NCI-H146 (cell line): ENCODE measurements at places on chromosomes 5 and 9.

GRCh38 chr9:14799030-14799429, 76.5 kb upstream of the CER1 start:
- DNase-seq = no peak

DNA sequence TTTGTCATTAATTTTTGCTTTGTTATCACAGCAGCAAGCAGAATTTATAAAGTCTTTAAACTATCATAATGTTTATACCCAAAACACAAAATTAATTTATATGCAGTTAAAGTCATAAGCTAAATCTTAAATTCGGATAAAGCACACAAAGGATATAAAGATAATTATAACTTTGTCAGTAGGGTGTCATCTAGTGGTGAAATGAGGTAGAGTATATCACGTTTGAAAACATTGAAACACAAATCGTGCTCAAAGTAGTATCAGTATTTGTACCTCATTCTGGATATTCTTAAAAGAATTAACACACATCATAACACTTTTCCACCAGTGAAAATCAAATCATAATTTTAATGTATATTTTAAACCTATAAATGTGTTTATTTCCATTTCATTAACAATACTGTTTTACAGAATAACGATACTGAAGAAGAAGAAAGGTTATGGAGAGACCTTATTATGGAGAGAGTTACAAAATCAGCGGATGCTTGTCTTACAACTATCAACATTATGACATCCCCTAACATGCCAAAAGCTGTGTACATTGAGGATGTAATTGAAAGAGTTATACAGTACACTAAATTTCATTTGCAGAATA, 129.5 kb downstream of the NIPBL start:
- no peak for DNase-seq

- peak; percentile 67 for DNase-seq
Observed at GRCh38 chr5:34656001-34656699, at the start of gene RAI14. RAI14 (plus strand) TSS chr5:34656328; CDS start chr5:34686920, 30,592 bp downstream.

- no peak for DNase-seq
Observed at GRCh38 chr9:15352306-15352705, 45.3 kb upstream of the TTC39B start.

DNA sequence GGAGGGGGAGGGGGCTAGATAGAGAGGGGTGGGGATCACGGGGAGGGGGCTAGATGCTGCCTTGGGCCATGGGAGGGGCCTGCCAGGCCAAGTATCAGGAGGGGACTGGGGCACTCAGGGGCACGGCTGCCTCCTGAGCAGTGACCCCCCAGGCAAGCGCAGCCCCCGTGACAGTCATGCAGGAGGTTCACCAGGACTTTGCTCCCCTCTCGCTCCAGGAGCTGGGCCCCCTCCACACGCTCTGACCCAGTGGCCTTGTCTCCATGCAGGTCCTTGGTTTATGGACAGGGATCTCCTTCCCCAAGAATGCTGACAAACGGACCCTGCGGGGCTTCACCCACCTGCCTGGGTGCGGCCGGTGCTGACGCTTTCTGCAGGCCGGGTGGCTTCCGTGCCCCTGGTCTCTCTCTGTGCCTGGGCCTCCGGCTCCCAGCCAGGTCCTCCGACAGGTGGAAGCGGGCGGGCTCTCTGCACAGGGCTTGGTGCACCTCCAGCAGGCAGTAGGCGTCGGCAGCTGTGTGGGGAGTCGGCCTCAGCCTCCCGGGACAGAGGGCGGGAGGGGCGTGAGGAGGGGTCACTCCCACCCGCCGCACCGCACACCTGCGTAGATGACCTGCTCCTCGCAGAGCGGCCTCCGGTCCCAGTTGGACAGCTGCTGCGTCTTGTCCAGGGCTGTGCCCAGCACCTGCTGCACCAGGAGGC, 46.8 kb upstream of the NRARP start:
- DNase-seq = peak; percentile 64

DNA sequence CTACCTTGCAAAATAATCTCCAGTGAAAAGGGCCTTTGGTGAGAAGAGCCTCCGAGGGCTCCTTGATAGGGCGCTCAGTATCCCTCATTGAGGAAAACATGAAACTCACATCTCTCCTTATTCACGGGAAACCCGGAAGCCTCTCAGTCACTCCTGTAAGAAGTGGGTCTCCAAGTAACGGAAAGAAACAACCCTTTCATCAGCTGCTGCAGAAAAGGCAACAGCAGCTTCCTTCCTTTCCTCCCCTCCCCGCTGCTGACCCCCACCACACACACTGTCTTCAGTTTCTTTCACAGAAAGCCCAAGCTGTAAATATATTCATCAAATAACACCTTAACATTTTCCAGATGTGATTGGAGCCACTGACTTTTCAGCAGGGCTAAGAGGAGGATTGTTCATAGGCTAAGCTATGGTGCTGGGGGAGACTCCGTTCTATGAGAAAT, 81.4 kb downstream of the C9orf152 start:
- DNase-seq = no peak

DNA sequence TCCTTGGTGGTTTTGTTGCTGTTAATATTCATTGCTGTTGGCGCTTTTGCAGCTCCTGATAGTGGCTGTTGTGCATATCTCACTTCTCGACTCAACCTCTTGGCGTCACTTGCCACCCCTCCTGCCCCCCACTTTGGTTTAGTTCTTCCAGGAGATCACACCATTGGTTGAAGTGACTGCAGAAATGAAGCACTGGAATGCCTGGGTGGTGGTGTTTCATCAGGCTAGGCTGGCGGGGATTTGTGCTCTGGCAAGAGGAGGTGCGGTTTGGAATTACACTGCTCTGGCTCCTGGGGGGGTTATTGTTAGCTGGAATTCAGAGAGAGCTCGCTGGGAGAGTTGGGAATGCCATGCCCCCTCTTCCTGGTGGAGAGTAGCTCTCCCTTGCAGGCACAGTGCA, 11.5 kb downstream of the PRRC2B start:
- DNase-seq = no peak

DNA sequence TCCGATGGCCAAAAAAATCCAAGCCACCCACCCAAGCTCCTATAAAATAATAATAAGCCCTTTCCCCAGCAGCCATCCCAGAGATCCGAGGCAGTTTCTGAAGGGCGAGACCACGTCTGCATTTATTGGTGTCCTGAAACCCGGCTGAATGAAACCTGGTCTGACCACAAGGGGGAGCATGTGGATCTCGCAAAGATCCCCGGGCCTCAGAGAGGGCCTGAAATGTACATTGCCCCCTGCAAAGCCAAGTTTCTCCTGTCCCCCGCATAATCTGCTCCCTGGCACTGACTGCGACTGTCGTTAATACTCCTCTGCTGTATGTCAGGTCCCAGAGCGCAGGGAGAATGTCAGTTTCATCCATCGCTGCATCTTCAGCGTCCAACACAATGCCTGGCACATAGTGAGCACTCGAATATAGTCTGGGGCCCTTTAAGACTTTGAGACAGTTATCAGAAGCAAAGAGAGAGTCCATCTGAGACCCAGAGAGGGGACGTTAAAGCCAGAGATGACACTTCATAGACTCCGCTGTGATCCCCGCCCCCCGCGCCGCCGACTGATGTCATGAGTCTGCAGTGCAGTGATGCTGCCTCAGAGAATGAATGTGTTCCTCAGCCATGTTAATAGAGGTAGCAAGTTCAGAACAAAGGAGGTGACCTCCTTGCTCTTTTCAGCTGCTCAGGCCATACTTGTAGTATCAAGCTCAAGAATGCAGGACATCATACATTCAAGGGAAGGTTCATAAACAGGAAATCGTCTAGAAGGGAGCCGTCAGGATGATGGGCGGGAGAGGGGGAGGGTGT, 74.5 kb upstream of the BARHL1 start:
- peak; percentile 48 for DNase-seq

GRCh38 chr9:95116002-95116807, 201.3 kb downstream of the FANCC start:
- DNase-seq = no peak

GRCh38 chr5:138533973-138534941, 8.8 kb downstream of the ETF1 start:
- DNase-seq = no peak

GRCh38 chr5:135455876-135456237, 3.7 kb upstream of the TIFAB start:
- DNase-seq = no peak

- DNase-seq = no peak
Observed at GRCh38 chr5:131389096-131389868, 125.4 kb downstream of the CDC42SE2 start.

- DNase-seq = no peak
Observed at GRCh38 chr5:94240993-94241651, 377.3 kb downstream of the KIAA0825 start.

- no peak for DNase-seq
Observed at GRCh38 chr5:94429566-94429965, 188.8 kb downstream of the KIAA0825 start.
